Nephron progenitor cell (in vitro differentiated cells): ENCODE measurements at places on chromosomes 3 and 15.

- no peak for DNase-seq
Measured at GRCh38 chr3:15724446-15724845, 73.3 kb downstream of the ANKRD28 start.

DNA sequence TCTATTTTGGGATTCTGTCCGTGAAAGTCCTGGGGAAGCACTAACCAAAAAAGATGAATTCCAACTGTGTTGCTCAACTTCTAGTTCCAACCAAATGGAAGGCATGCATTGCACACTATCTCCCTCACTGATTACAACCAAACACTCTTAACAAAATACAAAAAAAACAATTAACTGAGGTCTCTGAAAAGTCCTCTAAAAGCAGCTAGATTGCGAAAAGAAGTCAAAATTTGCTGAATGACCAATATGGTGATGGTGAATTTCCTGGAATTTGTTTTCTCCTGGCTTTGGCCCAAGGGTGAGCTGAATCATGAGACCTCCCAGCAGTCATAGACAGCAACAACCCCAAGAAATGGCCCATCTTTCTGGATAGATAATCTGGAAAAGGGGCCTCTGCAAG lies 28.3 kb downstream of the CYP19A1 start:
- DNase-seq, result no peak

GRCh38 chr3:30452446-30452845 lies 154.0 kb upstream of the TGFBR2 start:
- no peak for DNase-seq

DNA sequence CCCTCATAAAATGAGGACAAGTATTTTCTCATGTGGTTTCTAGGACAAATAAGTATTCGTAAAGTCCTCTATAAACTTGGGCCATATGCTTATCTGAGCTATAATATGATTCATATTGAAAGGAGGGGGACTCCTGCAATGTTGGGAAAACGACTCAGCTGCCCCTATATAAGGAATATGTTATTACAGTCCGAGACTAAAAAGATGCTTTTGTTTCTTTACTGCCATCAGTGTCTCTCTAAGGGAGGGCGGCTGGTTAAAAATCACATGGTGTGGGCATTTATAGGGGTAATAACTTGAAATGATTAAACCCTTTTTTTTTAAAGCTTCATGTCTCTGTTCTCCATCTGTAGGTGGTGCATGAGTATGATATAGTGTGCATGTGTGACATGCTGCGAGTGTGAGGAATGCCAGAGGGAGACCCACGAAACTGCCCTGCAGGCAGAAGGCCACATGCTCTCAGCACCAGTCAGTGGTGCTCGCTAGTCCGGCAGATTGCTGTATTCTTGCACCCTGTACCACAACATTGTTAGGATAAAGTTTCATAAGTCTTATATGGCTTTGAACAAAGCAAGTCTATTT lies 256.0 kb upstream of the CTDSPL start:
- DNase-seq, result no peak

DNA sequence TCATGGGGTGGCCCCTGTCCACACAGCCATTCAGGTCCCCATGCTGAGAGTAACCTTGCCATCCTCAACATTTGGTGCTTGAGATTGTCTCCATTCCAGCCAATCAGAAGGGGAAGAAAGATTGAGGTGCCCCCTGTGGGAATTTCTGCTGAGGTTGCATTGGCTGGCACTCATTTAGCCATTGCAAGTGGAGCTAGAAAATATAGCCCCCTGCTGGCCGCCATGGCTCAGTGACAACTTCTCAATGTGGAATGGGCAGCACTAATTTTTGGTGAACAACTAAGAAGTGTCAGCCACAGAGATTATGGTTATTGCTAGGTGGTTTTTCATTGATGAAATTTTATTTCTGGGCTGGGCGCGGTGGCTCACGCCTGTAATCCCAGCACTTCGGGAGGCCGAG lies 22.0 kb downstream of the COL6A6 start:
- DNase-seq, result peak; percentile 69
